ENCODE measurements at places on chromosomes 1 and 21. TPM values are rescaled to one million over a fixed set of nuclear protein-coding genes. Genes with fewer than 3 reads are reported as not detected.

ACKR1 gene
- total RNA-seq = not detected

CD1B gene
- total RNA-seq = not detected

GJA9 gene
- total RNA-seq = 0.09 TPM

UMODL1 gene
- not detected for total RNA-seq

COQ8A gene
- total RNA-seq = 22.3 TPM

SCCPDH gene
- 55.1 TPM for total RNA-seq

SLC35F3 gene
- not detected for total RNA-seq

PFKFB2 gene
- 9.0 TPM for total RNA-seq

PLPPR4 gene
- total RNA-seq = 2.8 TPM

C1orf74 gene
- 2.4 TPM for total RNA-seq

SLC27A3 gene
- 113 TPM for total RNA-seq

CYP4Z1 gene
- not detected for total RNA-seq

CTBS gene
- 14.5 TPM for total RNA-seq

ANGPTL7 gene
- 0.65 TPM for total RNA-seq

RUNX1 gene
- total RNA-seq = 63.5 TPM

DNALI1 gene
- total RNA-seq = 13.7 TPM

FABP3 gene
- total RNA-seq = 44.2 TPM

MTARC1 gene
- 4.3 TPM for total RNA-seq

ARID4B gene
- 36.7 TPM for total RNA-seq

CCDC185 gene
- not detected for total RNA-seq

SELE gene
- not detected for total RNA-seq

PAFAH2 gene
- 9.8 TPM for total RNA-seq

TLR5 gene
- total RNA-seq = not detected
